ACHN (cell line): ENCODE measurements at places on chromosomes 11 and 22.

DNA sequence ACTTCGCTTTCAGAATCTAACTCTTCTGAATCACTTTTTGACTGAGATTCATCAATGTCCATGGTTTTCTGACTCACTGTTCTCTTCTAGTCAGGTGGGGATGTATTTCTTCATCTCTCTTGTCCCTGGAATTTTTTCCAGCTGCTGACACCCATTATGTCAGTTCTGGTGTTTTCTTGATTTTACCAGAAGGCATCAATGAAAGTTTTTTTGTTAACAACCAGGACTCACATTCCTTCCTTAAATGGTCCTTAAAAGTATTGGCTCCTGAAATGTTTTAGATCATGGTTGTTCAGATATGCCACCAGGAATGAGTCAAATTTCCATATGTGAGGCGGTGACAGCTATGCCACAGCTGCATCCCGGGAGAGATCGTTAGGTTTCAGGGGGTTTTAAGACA is 12.9 kb downstream of the MICAL2 start:
- DNase-seq: no peak

DNA sequence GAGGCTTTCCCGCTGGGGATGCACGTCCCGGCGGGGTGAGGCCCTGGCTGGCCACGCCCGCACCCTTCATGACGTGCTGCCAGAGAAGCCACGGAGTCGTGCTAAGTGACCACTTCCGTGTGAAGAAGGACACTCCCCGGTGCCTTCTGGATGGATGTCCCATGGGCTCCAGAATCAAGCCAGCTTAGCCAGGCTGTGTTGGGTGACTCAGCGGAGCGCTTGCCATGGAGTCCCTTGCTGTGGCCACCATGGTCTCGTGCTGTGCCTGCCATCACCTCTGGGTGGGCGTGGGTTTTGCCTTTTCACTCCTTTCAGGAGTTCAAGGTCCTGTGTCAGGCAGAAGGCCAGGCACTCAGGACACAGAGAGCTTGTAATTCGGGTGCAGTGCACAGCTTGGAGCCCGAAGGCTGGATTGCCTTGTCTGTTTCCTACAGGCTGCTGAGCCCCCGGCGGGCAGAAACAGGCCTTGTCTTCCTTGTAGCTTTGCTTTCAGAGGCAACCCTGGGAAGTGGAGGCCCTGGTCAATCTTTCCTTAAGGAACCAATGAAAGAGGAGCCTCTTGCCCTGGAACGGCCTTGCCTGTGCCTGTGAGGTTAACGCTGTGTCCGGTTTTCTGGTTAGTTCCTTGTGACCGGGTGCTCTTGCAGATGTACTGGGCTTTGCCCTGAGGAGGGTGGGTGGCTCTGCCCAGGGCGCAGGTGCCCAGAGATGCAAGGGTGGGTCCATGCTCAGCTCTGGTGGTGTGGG is 268.6 kb downstream of the TBC1D22A start:
- no peak for DNase-seq

DNA sequence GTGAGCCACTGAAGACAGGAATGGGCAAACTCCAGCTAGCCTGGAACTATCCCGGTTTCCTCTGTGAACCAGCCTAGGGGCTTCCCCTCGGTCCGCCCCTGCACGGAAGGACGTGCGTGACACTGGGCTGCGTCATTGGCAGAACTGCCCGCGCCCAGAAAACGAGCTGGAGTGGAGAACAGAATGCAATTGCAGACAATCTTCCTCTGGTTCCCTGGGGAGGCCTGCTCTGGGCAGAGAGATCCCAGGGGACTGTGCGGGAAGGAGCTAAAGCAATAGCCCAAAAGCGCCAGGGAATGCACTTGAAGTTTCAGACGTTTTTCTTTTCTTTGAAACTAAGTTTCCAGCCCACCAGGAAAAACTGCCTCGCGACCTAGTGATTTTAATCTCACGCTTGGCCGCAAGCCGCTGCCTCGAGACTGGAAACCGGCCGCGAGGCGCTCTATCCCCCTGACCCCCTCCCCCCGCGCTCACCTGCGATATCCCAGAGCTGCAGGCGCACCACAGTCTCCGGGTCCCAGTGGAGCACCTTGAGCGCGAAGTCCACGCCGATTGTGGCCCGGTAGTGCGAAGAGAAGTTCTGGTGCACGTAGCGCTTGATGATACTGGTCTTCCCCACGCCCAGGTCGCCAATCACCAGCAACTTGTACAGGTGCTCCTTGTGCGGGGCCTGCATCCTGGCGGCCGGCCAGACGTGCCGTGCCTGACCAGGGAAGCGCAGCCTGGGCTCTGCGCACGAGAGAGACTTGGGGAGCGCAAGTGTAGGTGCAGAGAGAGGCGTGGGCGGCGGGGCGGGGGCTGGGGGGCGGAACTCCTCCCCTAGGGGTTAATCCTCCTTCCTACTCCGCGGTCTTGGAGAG is at the start of gene RAB38:
Gene RAB38 (minus strand): TSS at position 735 of the 860 bp plus-strand sequence. CDS start 59 bp downstream, at position 676.
- peak; percentile 83 for DNase-seq

DNA sequence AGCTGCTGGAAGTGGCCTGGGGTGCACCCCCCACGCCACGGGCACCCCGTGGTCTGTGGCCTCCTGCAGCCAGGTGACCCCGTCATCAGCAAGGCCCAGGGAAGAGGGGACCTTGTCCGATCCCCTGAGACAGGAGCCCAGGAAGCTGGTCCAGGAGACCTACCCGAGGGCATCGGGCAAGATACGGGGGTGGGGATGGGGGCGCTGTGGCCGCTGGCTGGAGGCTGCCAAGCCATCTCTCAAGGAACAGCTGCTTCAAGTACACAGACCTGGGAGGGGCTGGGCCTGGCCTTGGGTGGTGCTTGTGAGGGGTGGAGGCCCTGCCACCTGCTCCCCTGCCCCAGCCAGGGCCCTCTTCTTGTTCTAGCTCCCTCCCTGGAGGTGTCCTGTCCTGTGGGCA is 1272.1 kb downstream of the BRD1 start:
- DNase-seq: no peak

DNA sequence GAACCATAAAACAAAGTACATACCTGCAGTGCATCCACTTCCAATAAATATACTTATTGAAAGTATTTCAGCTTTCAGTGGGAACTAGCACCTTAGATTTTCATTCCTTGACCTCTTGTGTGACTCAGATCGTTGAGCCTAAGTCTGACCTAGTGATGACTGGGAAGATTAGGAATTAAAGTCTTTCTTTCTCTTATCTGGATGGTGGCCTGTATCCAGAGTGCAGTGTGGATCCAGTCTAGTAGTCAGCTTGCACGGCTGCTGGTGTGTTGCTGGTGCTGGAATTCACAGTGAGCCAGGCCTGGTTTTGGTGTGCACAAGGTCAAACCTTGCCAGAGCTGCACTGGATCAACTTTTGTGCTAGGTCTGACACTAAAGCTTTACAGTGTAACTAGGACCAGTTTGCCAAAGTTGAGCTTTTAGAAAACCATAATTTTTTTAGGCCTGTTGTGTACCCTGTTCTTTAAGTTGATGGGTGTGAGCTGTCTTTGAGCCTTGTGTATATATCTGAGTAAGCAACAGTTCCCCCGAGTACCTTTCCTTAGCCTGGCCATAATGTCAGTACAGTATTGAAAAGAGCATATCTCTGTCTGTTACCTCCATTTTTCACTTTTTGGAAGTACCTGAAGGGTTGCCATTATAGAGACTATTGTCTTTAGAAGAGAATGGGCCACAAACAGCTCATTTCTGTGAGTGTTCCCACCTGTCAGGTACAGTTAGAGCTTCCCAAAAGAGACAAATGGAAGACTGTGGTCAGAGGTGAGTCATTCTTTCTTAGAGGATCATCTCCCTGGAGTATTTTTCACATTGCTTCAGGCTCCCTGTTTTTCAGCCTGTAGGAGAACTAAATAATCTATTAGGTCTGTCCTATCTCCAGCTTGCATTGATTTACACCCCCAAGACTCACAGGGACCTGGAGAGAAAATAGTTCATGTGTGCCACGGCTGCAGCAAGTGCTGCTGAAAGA is 89.8 kb downstream of the ALX4 start:
- DNase-seq: no peak

DNA sequence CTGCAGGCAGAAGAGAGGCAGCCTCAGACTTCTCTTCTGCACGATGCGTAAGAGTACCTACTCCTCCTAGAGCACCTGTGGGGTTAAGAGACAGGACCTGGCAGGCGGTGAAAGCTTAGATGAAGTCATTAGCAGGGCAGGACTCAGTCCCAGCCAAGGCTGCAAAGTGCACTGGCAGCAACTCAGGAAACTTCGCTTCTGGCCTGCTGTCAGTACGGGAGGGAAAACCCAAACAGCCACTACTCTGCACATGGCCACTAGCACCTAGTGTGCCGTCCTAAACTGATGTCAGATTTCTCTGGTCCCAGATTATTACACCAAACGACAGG is 8.8 kb upstream of the KLHL35 start:
- no peak for DNase-seq
